Stimulated activated naive CD4-positive, alpha-beta T cell treated with Interleukin-2 at 50 U/mL for 16 hours (primary cell): ENCODE measurements at places on chromosomes 5 and 9.

DNA sequence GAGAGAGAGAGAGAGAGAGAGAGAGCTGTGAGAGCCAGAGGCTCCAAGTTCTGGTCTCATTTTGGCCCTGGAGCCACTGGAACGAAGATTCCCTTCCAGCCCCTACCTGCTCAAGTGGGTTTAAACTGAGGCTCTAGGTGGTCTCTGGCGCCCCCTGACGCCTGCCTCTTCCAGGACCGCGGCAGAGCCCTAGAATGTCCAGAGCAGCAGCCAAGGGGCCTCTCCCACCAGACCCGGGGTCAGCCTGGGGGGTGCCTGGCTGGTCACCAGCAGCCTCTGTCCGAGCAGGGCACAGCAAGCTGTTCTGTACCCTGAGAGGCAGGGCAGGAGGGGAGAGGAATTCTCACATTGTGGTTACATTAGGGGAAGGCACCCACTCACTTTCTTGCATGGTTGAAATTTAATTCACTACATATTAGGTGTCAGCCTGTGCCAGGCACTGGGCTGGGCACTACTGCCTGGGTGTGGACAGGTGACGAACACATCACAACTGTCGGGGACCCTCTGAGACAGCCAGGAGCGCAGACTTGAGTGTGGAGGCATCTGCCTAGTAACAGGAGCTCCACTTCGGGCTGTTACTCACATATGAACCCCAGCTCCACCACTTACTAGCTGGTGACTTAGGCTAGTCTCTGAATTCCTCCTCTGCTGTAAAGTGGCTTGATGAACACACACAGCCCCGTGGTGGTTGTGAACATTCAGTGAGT is 44.5 kb downstream of the AMBP start:
- DNase-seq: no peak

DNA sequence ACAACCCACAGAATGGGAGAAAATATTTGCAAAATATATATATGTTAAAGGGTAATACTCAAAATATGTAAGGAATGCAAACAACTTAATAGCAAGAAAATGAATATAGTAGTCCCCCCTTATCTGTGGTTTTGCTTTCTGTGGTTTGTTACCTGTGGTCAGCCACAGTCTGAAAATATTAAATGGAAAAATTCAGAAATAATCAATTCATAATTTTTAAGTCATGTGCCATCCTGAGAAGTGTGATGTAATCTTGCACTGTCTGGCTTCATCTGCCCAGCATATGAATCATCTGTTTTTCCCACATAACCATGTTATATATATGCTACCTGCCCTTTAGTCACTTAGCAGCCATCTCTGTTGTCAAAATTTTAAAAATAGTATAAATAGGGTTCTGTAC is 11.7 kb downstream of the CER1 start:
- no peak for DNase-seq

GRCh38 chr5:23606927-23607326 is 99.5 kb downstream of the PRDM9 start:
- no peak for DNase-seq

DNA sequence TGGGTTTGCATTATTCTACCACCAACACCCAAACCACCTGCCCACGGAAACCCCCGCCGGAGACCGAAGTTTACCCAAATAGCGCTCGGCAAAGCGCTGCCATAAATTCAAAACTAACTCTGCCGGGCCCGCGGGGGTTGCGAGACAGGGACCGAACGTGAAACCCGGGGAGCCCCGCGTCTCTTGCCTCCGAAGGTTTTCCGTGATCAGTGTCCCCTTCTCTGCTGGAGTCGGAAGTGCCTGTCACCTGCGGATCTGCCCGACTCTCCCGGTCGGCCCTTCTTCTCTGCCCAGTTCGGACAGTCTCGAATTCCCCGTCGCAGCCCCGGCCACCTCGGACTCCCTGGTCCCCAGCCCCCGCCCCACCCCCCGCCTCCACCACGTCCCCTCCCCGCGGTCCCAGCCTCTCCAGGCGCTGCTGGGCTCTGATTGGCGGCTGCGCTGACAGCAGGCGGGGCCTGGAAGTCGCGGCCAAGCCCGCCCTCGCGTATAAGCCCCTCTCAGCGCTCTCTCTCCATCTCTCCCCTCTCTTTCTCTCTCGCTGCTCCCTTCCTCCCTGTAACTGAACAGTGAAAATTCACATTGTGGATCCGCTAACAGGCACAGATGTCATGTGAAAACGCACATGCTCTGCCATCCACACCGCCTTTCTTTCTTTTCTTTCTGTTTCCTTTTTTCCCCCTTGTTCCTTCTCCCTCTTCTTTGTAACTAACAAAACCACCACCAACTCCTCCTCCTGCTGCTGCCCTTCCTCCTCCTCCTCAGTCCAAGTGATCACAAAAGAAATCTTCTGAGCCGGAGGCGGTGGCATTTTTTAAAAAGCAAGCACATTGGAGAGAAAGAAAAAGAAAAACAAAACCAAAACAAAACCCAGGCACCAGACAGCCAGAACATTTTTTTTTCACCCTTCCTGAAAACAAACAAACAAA is at the start of gene RORB:
TSS of gene RORB (plus strand) at position 517 of the 929 bp plus-strand sequence. CDS start 642 bp downstream, outside the sequence.
- DNase-seq: peak; percentile 2

DNA sequence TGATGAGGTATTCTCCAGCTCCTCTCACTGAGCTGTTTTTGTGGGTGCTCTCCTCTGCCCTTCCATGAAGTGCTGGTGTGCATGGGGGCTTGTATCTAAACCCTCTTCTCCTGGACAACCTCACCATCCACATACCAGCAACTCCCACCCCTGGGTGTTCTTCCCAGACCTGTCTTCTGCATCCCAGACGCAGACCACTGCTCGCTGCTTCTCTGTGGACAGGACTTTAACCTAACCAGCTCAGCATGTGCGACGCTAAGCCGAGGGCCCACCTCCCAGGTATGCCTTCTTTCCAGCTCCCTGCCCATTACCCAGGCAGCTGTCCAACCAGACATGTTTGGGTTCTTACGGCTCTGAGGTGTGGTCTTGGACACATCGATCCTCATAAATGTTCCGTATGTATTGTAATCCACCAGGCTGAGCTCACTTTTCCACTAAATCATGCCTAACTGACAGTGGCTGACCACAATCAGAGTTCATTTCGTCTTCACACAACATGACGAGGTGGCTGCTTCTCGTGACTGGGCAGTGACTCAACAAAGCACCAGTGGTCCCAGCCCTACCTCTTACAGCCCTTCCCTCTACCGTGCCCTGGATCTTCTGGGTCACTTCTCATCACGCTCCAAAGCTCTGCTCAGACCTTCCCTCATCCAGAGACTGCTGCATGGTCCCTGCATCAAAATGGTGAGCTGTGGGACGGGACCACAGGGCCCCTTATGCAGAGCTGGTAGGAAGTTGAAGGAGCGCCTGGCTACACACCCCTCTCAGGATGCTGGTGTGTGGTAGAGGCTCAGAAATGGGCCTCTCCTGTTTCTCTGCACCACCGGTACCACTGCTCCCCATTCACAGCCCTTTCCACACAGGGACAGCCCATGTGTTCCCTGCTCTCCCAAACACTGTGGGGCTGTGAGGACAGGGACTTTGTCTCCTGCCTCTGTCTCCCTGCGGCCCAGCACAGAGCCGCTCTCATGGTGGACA is 9.6 kb upstream of the PTGES2 start:
- DNase-seq: no peak

DNA sequence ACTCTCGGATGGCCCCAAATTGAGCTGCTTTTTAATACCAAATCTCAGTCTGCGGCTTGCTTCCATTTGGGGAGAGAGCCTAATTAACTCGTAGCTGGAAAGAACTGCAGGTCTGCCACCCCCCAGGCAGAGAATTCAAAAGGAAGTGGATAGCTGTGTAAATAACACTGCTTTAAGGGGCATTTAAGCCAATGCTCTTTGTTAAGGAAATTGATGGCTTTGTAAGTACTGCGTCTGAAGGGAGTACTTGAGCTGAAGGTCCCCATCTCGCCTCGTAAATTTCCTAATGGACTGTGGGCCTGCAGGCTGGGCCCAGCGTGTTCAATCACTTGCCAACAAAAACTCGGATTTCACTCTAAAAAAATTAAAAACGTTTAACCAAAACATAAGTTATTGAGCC is 132.7 kb downstream of the PAPPA start:
- DNase-seq: no peak

DNA sequence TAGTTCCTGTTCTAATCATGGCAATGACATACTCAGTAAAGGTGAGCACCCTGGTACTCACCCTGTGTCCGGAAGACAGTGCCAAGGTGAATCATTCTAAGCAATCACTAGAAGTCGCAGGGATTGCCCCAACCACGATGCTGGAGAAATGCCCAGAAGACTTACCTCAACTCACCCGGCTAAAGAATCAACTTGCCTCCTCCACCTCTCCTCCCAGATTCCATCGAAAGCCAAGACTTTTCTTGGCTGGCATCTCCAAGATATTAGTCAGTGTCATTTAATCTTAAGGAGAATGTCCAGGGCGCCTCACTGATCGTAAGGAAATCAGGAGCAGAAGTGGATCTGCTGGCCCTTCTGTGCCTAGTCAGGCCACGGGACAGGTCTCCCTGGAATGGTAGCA is 204.9 kb downstream of the ERCC6L2 start:
- DNase-seq: no peak

DNA sequence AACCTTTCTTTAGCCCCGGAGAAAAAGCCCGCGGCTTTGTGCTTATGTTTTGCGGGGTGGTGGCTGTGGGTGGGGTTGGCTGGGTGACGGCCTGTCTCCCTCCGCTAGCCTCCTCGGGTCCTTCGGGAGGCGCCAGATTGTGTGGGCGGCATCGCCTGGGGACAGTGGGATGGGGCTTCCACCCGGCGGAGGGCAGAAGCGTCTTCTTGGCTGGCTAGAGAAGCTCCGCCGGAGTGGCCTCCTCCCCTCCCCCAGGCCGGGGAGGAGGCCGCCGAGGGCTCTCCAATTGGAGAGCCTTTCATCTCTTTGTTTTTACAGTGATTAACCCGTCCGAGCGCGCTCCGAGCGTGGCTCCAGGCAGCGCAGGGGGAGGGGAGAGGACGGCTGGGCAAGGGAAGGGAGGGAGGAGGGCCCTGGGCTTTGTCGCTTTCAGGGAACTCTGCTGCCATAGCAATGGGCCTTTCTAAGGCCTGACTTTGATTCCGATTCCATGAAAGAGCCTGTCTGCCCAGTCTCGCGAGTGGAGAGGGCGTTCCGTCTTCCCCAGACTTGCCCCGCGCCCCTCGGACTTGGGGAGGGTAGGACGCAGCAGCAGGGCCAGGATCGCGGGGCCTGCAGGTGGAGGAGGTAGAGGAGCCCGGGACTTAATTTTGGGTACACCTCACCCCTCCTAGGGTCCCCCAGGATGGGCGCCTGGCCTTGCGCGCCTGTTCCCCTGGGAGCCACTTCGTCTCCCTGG is 36.7 kb upstream of the TIFAB start:
- DNase-seq: no peak

- DNase-seq: no peak
Measured at GRCh38 chr5:60519372-60519771, 180.6 kb downstream of the DEPDC1B start.

- no peak for DNase-seq
Measured at GRCh38 chr5:78269088-78269703, 25.3 kb downstream of the AP3B1 start.

- DNase-seq: no peak
Measured at GRCh38 chr5:176733406-176734262, 76.7 kb upstream of the UNC5A start.

DNA sequence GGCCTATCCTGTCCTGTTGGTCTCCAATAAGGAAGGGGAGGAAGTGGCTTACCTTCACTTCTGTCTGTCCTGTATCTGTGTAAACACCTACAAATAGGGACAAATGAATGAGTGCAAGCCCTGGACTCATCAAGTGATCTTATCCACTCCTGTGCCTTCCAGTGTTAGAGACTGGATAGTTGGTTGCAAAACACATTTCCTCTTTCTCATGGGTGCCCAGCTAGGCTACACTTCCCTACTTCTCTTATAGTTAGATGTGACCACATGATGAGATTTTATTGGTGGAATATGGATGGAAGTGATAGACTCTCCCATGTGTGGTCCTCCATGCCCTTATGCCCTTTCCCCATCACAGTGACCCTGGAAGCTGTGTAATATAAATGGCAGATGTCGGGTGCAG is 16.9 kb upstream of the PFDN1 start:
- no peak for DNase-seq

DNA sequence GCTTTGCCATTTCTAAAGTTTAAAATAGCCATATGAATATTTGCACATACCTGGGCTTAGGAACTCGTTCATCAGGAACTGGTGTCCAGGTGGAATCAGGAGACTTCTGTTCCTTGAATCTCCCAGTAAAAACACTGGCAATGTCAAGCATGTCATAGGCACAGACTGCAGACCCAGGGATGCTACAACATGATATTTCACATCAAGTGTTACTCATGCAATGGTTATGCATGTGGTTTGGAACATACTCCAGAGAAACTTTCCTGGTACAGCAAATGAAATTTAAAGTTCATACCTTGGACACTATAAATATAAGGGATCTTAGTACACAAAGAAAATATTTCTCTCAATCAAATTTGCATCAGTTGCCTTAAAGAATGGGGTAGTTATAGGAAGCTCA is 92.2 kb downstream of the SEMA6A start:
- no peak for DNase-seq

- DNase-seq: no peak
Measured at GRCh38 chr5:53575101-53575500, 14.7 kb downstream of the NDUFS4 start.

- no peak for DNase-seq
Measured at GRCh38 chr5:107257885-107258520, 412.7 kb downstream of the EFNA5 start.

GRCh38 chr9:71025201-71025600 is 96.2 kb downstream of the TRPM3 start:
- no peak for DNase-seq

DNA sequence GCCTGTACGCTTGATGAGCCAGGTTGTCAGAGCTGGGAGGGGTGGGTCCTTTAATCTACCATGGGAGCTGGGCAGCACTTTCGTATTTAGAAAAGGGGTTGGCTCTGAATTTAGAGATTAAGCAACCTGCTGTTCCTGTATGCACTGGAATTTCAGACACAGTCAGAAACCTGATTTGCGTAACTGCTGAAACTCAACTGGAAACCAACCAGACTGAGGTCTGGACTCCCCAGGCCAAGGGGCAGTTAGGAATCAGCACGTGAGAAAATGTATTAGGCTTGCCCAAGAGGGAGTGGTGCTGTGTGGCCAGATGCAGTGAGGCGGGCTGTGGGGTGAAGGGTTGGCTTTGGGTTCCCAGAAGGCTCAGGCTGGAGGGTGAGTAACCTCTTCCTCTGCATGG is 235.0 kb downstream of the GOLPH3 start:
- DNase-seq: no peak

GRCh38 chr5:134585966-134586365 is 46.7 kb downstream of the SAR1B start:
- no peak for DNase-seq

GRCh38 chr5:91074615-91075014 is 308.5 kb downstream of the ARRDC3 start:
- no peak for DNase-seq
